BJ (cell line): ENCODE measurements at places on chromosomes 3 and 15. TPM values are rescaled to one million over a fixed set of nuclear protein-coding genes. Genes with fewer than 3 reads are reported as not detected.

DNA sequence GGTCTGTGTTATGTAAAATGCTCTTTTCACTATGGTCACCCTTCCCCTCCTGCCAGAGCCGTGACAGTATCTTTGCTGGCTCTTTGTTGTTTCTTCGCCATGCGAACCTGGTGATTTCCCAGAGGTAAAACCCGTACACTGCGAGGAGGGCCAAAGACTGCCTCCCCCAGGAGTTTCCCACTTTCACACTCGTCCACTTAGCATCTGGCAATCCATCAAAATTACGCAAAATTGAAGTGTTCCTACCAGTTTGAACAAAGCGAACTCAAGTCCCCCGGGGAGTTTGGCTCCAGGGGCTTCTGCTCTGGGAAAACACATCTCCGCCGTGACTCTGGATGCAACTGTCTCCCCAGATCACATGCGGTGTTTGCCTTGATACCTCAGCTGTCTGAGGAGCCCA lies 239.9 kb downstream of the FAM43A start:
- DNase-seq = no peak

MCTP2 gene
- 9.5 TPM in 2 replicates for polyA plus RNA-seq

DNA sequence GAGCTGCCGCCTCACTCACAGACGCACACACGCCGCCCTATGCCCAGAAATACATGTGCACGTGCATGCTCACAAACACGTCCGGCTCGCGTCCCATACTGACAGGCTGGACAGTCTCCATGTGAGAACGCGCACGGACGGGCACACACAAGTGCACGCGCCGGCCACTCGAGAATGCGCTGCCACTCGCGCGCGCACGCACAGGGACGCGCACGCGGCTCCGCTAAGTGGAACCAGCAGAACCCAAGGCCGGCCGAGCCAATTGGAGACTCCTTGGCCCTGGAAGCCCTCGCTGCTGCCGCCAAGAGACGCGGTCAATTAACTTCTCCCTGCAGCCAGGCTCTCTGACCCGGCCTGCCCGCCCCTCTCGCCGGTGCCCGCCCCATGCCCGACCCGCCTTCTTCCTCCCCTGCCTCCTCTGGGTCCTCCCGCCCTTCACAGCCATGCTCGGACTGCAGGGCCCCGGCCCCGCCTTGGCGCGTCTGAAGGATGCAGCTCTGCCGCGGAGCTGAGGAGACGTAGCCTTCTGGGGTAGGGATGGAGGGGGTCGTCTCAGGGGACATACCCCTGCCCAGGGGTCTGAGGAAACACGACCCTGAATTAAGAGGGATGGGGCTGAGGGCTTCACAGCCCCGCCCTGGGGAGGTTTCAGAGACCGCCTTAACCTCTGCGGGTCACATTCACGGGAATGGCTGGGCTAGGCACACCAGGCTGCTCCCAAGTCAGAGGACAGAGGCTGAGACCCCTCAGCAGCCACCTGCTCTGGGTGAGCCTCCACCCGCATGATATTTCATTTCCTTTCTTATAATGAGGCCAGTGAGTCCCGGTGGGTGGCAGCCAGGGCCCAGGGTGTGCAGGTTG lies 15.0 kb downstream of the PTH1R start:
- no peak for DNase-seq

MYZAP gene
- 0.11 and 0.45 TPM in 2 replicates for polyA plus RNA-seq

CCDC33 gene
- polyA plus RNA-seq = 0.18 and 0.26 TPM in 2 replicates

DNA sequence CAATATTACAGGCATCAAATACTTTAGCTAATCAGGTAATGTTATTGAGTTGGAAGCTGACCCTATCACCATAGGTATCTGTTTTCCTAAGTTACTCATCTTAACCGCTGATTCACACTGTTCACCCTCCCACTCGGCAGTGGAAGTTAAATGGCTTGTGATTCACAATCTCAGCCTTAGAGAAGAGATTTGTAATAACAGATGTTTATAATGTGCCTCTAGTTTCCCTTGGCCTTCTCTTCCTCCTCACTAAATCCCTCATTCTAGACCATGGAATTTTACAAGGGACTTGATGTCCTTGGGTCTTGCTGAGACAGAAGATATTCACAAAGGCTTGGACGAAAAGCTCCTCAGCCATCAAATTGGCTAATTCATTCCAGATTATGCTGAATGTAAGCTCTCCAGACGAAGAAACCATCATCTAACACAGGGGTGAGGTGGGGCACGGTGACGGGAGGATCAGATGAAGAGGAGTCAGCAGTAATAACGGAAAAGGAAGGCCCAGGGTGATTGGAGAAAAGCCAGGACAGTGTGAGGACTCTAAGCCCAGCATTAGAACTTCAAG lies 931.7 kb downstream of the MCTP2 start:
- DNase-seq = peak; percentile 87
